Neural crest cell (in vitro differentiated cells): ENCODE measurements at places on chromosomes 12 and 14.

DNA sequence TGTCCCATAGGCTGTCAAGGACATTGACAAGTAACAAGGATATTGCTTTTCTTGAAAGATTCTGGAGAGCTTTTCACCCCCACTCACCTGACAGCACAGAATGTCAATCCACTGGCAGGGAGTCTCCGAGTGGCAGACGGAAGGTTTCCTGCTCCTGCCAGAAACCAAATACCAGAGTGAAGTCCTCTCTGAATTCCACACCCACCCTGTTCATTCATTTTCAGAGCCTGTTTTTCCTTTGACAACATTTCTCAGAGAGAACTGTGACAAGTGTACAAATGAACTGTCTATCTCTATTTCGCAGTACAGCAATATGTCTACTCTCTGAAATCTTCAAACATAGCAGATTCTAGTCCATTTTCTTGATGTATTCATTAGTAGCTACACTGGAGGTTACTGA, 26.2 kb upstream of the BICD1 start:
- DNase-seq: no peak

- DNase-seq: no peak
Observed at GRCh38 chr12:116924558-116925453, 14.1 kb downstream of the FBXW8 start.

GRCh38 chr14:57863471-57863870, 2.4 kb downstream of the SLC35F4 start:
- DNase-seq: no peak

DNA sequence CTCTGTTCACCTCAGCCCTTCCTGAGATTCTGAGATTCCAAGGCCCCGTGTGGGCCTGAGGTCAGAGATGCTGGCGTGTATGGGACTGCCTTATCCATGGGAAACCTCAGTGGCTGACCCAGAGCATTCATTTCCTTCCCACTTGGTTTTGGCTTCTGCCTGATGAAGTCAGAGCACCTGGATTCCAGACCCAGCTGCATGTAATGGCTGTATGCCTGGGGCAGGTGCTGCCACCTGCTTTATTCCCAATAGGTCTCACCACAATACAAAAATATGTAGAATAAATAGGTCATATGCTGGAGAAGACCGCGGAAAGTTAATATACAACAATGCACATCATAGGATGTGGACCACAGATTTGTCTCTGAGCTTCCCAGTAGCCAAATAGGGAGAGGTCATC, 25.6 kb downstream of the FIGNL2 start:
- DNase-seq: no peak

DNA sequence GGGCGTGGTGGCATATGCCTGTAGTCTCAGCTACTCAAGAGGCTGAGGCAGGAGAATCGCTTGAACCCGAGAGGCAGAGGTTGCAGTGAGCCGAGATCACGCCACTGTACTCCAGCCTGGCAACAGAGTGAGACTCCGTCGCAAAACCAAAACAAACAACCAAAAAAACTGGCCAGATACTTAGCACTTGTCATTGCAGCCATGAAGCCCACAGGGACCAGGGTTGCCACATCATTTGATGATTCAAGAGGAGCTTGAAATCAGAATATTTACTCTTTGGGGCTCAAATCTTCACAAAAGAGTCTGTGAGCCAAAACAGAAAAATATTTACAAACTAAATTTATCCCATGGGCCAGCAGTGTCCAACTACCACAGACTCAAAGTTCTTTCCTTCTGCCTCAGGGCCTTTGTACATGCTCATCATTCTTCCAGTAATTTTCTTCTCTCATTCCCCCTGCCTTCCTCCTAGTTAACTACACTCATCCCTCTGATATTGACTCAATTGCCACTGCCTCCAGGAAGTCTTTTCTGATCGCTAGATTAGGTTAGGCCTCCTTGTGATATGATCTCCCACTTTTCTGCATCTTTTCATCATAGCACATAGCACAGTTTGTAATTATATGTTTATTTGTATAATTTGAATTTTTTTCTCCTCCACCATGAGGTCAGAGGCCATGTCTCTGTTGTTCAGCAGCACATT, 130.8 kb upstream of the PLEKHG7 start:
- DNase-seq: no peak
